Stimulated activated CD8-positive, alpha-beta memory T cell treated with anti-CD3 and anti-CD28 coated beads, Interleukin-2, amount 100 ng/mL, for 1 hour (primary cell): ENCODE measurements at places on chromosomes 2 and 18.

GRCh38 chr2:224982910-224983711 lies 59.2 kb downstream of the DOCK10 start:
- no peak for DNase-seq

GRCh38 chr2:143870696-143871095 lies 649.2 kb downstream of the ZEB2 start:
- no peak for DNase-seq

DNA sequence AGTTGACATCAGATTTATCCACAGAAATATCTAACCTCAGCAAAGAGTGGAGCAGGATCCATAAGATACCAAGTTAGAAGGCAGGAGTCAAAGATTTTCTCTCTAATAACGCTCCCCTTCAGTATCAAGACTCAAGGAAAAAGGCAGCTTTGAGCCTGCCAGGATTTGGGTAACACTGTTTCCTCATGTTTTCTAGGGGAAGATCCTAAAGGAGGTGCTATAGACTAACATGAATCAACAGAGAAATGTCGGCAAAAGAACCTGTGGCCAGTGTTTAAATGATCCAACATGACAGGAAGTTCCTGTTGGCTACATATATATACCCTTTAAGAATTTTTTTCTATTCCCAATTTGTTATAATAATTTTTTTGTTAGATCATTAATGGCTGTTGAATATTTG lies 402.3 kb downstream of the TGIF1 start:
- DNase-seq: no peak

DNA sequence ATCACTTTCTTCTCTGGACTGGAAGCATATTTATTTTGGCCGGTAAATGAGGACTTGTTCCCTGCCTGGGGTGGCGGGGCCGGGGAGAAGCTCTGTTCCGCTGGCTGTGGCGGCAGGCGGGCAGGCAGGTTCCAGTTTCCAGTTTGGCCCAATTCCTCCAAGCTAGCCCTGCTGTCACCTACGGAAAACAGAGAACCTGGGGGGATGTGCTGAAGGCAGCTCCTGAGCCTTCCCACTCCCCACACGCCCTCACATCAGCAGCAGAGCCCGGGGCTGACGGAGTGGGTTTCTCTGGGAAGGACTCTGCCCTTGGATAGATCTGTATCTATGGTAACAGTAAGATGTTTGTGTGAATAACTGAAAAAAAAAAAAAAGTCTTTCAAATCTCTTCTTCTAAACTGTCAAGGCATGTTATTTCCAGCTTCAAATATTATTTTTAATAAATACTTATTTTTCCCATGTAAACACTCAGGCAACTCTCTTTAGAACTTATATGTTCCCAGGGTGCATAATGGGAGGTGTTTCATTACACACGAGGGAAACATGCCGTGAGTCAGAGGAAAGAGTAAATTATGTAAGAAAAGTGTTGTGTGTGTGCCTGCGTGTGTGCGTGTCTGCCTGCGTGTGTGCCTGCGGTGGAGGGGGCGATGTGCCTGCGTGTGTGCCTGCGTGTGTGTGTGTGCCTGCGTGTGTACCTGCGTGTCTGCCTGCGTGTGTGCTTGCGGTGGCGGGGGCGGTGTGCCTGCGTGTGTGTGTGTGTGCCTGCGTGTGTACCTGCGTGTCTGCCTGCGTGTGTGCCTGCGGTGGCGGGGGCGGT lies 116.1 kb upstream of the ZNF516 start:
- no peak for DNase-seq

DNA sequence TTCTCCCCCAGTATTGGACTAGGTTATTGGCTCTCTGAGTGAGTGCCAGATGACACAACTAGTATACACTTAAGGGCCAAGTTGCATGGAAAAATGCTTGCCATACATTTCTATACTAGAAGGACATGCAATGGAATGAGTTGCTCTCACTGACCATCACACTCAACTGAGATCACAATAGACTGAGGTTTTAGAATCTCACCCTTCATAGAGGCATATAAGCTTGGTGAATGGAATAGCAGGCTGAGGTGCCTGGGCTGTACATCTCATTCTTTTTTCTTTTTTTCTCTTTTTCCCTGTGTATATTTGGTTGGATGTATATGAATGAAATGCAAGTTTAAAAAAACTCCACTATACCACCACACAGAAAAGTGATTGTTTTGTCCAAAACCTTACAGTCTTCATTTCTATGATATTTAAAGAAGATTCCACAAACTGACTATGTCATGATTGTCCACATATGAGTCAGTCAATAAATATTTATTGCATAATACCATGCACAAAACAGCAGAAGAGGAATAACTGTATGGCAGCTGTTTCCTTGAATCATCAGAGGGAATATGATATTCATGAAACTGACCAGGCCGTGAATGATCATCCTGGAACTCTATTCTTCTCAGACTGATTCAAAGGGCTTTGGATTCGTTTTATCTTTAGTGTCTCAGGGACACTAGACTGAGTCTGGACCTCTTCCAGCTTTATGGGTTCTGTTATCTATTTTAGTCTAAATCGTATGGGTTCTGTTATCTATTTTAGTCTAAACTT lies 122.6 kb upstream of the STK17B start:
- DNase-seq: no peak

DNA sequence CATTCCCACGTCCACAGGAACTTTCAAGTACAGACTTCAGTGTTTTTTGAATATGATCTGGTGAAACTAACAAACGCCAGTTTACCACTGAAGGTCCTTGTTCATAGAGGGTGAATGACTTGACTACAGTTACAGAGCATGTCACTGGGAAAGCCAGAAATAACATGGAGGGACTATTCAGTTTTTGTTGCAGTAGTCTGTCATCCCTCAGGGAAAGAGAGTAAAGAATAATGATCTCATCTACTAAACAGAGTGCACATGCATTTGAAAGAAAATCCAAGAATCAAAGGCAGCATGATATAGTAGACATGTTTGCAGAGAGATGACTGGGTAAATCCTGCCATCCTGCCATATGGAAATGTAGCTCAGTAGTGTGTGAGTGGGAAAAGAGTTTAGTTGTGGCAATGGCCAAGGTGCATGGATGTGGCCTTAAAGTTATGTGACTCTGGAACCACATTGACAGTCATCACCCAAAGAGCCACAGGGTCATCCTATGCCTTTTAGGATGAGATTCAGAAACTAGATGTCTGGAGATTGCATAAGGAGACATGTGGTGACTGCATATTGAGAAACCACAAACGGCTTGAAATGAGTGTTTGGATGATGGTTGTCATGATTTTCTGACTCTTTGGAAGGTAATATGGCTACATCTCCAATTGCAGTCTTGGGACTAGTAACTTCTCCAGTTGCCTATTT lies 125.3 kb upstream of the ZEB2 start:
- DNase-seq: no peak

- DNase-seq: no peak
Observed at GRCh38 chr2:163778045-163778781, 42.4 kb upstream of the FIGN start.

- DNase-seq: no peak
Observed at GRCh38 chr2:69248232-69248631, 138.8 kb downstream of the GFPT1 start.

DNA sequence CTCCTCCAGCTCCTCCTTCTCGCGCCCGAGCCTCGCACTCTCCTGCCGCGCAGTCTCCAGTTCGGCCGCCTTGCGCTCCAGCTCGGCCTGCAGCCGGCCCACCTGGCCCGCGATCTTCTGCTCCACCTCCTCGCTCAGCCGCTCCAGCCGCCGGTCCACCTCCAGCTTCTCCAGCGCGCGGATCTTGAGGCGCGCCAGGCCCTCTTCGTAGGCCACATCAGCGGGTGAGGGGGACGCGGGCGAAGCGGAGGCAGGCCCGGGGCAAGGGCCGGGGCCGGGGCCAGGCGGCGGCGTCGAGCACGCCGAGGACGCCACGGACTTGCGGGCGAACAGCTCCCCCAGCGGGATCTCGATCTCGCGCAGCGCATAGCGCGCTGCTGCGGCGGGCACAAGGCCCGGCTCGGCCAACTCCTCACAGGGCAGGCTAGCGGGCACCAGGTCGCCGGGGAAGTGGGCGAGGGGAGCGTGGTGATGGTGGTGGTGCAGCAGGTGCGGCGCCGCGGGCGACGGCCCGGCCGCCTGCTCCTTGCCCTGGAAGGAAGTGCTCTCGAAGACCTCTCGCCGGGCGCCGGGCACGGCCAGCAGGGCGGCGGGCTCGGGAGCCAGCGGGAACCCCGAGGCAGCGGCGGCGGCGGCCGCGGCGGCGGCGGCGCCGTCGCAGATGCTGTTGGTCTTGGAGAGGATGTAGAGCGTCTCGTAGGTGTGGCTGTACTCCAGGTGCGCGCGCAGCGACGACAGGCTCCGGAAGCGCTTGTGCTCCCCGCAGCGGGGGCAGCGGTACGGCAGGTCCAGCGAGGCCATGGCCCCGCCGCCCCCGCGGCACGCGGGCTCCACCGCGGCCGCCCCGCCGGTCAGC lies 15.2 kb downstream of the FBXO41 start:
- DNase-seq: peak; percentile 53

- no peak for DNase-seq
Observed at GRCh38 chr2:157420771-157421323, 23.0 kb downstream of the CYTIP start.

- DNase-seq: no peak
Observed at GRCh38 chr18:48571639-48572384, 33.0 kb downstream of the CTIF start.

DNA sequence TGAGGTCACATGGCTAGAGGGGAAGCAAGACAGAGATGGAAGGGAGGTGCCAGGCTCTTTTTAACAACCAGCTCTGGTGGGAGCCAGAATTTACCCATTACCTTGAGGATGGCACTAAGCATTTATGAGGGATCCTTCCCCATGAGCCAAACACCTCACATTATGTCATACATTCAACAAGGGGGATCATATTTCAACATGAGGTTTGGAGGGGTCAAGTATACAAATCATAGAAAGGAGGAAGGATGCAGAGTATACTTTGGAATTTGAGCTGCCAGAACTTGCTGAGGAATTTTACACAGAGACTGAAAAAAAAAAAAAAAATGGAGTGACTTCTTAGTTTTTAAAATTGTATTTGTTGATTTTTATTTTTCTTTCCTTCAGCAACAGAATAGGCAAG lies 891.4 kb downstream of the CCDC85A start:
- DNase-seq: no peak

- no peak for DNase-seq
Observed at GRCh38 chr2:52632543-52632942, 1135.1 kb upstream of the CHAC2 start.

DNA sequence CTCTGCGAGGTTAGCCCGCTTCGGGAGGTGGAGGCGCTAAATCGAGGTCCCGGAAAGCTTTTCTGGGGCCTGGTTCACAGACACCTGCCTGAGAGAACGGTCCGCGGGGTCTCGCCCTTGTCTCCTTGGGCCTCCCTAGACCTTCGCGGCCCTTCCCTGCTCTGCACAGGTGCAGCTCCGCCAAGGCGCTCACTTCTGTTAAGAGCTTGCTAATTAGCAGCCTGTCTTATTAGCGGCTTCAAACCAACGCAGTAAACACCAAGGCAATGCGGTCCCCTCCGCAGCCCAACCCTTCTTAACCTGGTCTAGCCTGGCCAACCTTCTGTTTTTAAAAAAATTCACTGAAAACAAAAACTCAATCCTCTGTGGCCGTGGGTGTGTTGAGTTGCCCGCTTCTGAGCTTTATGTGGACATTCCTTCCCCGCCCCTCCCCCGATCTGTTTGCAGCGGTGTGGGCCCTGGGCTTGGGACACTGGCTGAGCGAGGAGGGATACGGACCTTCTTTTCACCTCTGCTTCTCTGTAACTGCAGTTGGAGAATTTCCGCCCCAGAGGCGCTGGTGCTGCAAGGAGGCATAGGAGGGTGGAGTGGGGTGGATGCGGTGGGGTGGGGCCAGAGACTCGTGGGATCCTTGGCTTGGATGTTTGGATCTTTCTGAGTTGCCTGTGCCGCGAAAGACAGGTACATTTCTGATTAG lies 3.4 kb upstream of the HOXD4 start:
- DNase-seq: no peak

DNA sequence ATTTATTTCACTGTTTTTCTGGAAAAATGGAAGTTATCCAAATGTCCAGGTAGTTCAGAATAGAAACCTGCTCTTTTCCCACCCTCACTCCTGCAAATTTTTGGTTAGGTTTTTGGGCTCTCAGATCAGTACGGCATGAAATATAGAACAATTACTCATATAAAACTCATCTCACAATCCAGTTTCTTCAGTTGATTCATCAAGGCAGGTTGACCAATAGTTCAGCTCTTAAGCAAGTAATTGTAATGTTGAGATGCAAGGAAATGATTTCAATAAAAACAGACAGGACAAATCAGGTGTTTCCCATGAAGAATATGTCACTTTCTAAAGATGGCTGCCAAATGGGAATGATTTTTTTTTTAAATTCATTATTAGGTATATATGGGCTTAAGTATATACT lies 2.0 kb downstream of the RAB27B start:
- DNase-seq: no peak

DNA sequence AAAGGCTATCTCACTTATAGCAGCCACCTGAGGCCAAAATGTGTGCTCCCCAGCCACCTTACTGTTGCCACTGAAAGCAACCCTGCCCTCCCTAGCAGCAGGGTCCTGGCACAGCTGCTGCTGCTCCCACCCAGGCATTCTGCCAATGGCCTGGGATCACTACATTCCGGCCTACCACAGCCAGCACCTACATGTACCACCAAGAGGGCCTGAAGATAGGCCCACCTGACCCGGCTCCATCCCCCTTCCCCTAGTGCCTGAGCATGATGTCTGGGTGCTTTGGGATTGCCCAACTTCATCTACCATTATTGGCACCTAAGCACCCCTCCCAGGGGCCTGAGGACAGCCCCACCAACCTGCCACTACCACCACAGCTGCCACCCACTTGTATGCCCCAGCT lies 34.6 kb upstream of the PAX3 start:
- no peak for DNase-seq

DNA sequence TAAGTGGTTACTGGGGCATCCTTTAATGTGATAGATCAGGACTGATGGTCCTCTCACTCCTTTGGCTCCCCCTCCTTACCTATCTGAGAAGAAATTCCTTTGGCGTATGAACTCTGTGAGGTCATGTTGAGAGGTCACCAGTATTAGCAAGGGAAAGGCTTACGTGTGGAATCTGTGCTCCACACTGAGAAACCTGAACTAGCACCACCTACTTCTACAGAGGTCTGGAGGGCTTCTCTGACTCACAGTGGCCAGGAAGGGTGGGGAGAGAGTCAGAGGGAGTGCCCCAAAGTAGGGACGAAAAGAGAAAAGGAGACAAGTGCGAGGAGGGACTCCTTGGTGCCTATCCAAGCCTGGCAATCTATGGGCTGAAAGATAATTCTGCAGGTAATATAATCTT lies 348.6 kb downstream of the TNS1 start:
- DNase-seq: no peak

GRCh38 chr2:165198181-165198580 lies 5.7 kb downstream of the SCN3A start:
- DNase-seq: no peak

- no peak for DNase-seq
Observed at GRCh38 chr18:54926593-54927325, 32.5 kb downstream of the CCDC68 start.

DNA sequence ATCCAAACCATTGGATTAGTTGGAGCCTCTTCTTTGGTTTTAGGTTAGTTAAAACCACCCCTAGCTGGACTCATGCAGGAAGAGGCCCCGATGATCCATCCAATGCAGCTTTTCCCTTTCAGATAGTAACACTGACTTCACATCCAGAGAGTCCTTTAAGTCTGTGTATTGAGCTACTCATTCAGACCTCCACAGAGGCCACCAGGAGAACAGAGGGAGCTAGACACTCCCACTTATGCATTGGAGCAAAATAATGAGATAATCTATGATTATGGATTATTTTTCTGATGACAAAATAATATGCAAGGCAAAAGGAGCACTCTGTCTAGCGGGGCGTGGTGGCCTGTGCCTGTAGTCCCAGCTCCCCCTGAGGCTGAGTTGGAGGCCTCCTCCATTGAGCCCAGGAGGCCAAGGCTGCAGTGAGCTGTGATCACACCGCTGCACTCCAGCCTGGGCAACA lies 1.6 kb upstream of the ROCK2 start:
- DNase-seq: no peak

GRCh38 chr18:70288851-70289328 lies at the start of gene SOCS6:
TSS of gene SOCS6 (plus strand) at chr18:70289045. CDS start at chr18:70324669, 35,624 bp downstream.
- DNase-seq: no peak
